NCI-H748 treated with DMSO at 0.1 percent for 48 hours (cell line): ENCODE measurements at places on chromosomes 3 and 15.
A peak's percentile ranks its signal among the peaks of the same experiment; 100 is the strongest.

- peak; percentile 36 for DNase-seq
Measured at GRCh38 chr15:91787198-91787597, 66.3 kb upstream of the SLCO3A1 start.

GRCh38 chr3:11159421-11159904, 5.2 kb downstream of the HRH1 start:
- DNase-seq = no peak

DNA sequence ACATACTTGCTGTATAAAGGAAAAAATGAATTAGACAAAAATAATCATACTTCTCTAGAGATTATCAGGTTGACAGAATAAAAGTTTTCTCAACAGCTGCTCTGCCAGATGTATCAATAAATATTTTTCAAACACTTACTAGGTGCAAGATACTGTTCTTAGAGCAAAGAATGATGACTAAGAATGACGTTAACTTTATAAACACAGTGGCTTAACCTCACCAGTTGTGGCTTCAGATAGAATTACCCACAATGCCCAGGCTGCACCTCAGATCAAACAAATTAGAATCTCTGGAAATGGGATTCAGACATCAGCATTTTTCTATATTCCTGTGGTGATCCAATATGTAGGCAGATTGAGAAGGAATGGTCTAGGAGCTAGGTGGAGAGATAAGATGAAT, 422.4 kb upstream of the ATP11B start:
- DNase-seq = no peak

- peak; percentile 4 for DNase-seq
Measured at GRCh38 chr3:195583831-195584542, at the start of gene APOD. Gene APOD (minus strand): TSS chr3:195583940. CDS start chr3:195579461, 4,479 bp downstream.

DNA sequence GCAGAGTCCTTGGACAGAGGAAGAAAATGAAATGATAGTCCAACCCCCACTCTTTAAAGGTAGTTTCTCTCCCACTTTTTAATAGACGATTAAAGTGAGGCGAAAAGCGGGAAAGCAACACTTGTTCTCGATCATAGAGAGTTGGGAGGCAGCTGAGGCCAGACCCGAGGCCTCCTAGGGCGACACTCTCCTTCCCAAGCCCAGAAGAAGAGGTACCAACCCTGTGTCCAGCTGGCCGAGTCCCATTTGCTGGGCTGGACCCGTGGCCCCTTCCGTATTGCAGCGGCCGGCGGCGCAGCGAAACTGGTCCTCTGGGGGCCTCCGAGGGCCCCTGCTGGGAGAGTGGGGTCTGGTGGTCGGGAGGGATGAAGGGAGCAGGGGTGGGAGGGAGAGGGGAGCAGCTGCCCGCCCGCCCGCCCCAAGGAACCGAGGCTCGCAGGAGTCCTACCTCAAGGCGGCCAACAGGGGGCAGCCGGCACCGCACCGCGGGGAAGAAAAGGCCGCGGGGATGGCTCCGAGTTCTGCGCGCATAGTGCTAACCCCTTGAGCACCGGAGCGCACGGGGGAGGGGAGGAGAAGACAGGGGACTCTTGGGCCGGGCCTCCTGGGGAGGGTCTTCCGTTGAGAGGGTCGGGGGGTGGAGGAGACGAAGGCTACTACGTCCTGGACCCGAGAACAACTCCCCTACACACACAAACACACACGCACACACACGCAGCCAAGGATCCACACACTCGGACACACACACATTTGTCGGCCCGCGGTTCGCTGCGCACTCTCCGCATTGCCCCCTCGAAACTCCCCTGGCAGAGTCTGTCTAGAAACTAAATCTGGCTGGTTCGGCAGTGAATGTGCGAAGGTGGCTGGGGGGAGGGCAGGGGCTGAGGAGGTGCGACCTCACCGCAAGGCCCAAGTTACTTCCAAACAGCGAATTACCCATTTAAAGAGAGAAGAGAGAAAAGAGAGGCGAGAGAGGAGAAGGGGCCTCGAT, 2.0 kb downstream of the WNT5A start:
- DNase-seq = peak; percentile 64

DNA sequence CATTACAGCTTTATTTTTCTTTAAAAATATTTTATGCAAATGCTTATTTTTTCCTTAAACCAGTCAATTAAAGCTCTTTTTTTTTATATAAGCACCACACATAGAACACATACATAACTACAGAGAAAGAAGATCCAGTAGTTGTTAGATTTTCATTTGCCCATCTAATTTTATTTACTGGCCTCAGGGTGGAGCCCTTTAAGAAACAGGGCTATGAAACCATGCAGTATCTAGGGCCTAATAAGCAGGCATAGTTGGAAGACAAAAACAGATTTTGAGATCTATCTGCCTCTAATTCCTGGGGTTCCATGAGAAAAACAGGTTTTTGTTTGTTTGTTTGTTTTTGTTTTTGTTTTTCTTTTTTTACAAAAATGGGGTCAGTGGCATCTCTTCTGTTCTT, 120.6 kb downstream of the BCHE start:
- no peak for DNase-seq

- DNase-seq = no peak
Measured at GRCh38 chr3:169148448-169149348, 514.8 kb downstream of the MECOM start.

DNA sequence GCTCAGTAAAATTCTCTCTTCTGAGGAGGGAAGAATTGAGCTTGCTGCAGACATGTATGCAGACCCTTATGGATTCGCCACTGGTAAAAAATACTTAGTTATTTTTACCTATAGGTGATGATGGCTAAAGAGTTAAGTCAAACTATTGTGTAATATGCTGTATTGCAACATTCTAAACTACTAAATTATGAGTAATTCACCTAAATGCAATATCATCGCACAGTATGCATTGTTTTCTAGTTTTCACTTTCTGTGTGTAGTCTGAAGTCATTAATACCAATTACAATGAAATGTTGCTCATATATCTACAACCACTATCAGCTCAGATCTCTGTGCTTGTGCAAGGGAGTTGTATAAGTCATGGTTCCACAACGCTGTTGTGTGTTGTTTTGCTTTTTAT, 48.7 kb upstream of the ROBO2 start:
- DNase-seq = no peak

DNA sequence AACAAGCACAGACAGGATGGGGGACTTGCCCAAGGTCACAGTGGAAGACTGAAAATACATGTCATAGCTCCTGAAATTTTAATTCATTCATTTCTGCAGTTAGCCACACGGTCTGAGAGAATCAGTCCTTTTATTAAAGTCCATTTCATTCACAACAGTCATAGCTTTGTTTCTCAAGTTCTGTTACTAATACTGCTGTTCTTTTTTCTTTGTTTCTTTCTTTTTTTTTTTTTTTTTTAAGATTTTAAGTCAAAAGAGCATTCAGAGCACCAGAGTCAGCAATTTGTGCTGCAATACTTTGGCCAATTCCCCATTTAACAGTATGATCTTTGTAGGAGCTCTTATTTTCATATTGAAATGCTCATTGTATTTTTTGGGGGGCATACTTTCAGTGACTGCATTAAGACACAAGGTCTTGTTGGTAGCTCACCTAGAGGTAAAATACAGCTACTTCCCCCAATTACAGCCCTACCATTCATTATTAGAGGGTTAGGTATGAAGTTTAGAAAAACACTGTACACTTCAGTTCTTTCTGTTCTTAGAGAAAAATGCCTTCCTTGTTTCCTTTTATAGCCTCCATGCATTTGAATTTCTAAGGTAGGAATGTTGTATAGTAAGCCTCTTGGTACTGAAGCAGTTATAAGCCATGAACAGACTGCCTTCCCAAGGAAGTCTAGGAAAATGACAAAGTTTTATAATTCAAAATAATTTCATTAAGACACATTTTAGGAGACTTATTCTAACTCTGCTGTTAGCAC, 9.6 kb downstream of the GALK2 start:
- no peak for DNase-seq

GRCh38 chr3:182005701-182006100, 294.0 kb downstream of the SOX2 start:
- DNase-seq = no peak

DNA sequence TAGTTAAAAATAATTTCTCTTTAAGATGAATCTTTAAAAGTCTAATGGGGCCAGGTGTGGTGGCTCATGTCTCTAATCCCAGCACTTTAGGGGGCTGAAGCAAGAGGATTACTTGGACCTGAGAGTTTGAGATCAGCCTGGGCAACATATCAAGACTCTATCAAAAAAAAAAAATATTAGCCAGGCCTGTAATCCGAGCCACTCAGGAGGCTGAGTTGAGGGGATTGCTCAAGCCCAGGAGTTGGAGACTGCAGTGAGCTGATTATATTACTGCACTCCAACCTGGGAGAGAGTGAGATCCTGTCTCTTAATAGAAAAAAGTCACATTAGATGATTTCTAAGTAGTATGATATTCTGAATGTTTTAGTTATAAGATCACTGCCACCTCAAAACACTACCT, 322.0 kb upstream of the MANF start:
- DNase-seq = no peak

GRCh38 chr3:21331321-21331720, 419.7 kb downstream of the ZNF385D start:
- no peak for DNase-seq

GRCh38 chr3:56857178-56857577, 55.4 kb upstream of the ARHGEF3 start:
- DNase-seq = no peak

DNA sequence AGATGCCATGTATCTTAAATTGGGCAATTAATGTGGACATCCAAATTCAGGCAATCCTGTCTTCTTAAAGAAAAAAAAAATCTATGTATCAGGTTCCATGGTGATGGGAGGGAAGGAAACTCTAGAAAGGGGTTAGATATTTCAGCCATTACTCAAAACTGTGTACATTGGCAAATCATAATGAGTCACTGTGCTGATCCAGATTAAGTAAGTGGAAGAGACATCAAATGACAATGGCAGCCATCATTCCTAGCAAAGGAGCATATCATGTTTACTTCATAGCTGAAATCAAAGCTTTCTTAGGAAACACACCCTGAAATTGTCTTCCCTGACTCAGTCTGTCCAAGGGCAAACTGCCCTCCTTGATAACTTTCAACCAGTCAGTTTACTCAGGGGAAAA, 713.3 kb upstream of the GBE1 start:
- DNase-seq = no peak

DNA sequence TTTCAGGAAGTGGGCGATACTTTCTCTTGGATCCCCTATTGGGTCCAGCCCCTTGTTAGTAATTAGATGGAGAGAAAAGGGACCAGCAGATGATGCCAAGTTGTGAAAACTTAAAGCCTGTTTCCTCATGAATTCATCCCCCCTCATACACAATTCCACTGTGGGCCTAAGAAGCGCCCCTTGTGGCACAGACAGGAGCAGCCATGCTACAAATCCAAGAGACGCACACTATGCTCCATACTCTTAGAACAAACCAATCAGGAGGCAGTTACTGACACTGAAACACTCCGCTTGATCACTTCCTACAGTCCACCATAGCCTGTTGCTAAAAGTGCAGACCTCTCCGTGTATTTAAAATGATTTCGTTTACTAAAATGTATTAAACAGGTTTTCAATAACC, 111.3 kb upstream of the ARRDC4 start:
- no peak for DNase-seq

- DNase-seq = no peak
Measured at GRCh38 chr3:146750196-146750595, 145.1 kb upstream of the PLSCR5 start.

DNA sequence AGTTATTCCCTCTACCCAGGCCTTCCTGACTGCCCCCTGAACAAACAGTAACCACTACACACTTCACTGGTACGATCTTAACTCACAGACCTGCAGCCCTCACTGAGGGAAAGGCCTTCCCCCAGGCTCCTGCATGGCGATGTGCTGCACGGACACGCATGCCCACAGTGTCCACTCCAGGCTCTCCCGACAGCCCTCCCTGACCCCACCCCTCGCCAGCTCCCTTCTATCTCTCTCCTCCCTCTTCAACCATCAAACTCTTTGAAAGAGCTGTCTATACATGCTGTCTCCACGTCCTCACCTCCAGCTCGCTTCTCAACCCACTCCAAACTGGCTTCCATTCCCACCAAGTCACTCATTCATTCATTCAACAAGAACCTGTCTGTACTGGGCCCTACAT, 3.9 kb downstream of the SCN5A start:
- no peak for DNase-seq

DNA sequence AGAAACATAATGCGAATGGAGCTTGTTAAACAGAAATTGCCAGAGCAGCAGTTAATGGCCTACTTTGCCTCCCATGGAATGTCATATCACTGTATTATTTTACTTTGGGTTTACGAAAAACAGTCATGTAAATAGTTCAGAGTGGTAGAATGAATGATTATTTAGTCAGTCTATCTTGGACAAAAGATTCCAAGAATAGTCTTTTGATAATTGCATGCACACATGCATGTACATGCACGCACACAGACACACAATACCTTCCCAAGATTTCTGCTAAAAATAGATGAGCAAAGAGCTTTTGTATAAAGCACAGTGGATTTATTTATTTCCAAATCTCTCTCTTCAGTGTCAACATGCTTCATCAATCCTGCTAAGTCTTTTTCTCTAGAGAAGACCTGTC, 800.7 kb downstream of the DIPK2A start:
- no peak for DNase-seq

DNA sequence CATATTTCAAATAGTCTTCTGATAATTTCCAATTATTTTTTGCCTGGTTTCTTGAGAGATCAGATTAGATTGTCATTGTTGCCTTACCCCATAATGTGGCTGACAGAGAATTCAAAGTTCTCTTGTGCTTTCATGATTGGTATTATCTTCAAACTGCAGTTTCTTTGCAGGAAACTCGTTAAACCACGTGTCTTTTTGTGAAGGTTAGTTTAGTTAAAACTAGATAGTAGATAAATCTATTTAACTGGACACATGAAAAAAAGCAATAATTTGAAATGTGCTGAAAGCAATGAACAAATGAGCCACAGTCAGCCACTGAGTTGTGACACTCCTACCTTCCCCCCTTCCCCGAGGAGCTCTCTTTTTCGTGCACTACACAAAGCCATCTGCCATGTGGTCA, 327.5 kb upstream of the UMPS start:
- DNase-seq = no peak

DNA sequence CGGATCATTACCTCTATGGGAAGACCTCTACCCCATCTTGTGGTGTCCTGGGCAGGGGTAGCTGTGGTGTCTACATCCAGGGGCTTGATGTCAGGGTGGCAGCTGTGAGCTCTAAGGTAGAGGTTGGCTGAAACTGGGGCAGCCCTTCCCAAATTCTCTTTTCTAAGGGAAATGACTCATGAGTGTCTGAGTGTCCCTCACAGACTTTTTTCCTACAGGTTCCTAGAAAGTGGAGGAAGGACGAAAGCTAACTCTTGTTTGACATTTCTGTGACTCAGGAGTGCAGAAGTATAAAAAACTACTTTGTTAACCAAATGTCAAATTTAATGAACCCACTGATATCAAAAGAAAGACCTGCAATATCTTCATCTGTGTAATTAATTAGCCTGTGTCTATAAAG, 481.5 kb downstream of the PDCD6IP start:
- no peak for DNase-seq
